ENCODE measurements at places on chromosomes 1 and 21.

GRCh38 chr1:96923753-96924152 lies 202.2 kb downstream of the PTBP2 start:
- no peak for DNase-seq

DNA sequence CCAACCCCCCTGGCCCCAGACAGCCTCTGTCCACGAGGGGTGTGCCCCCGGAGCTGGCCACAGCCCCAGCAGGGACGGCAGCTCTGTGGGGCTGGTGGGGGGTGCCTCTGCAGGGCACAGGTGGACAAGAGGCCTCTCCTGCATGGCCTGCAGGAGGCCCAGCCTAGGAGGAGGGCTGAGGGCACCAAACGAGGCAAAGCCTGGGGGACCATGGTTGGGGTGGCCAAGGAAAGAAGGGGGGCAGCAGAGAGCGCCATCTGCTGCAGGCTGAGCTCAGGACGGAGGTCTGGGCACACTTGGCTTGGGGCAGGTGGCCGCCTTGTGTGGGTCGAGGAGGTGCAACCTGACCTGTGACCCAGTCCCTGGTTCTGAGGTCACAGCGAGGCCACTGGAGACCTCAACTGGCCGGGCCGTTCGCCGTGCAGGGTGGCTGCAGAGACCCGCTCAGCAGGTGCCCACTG lies 27.3 kb downstream of the RRP1 start:
- DNase-seq: no peak

DNA sequence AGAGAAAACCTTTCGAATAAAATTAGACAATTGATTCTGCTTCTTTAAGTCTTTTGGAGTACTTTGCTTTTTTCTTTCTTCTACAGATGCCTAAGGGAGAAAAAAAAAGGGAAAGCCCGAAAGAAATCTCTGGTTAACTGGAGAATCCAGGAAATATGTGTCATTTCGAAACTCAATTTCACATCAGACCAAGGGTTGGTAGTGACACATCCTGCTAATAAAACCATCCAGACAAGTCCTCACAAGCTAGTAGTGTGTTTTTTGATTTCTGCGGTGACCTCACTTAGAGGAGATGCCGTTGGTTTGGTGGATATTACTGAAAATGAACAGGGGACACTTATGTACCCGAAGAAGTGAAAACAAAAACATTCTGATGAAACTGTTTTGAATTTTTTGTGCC lies 726.5 kb upstream of the ADAMTS5 start:
- peak; percentile 24 for DNase-seq

- DNase-seq: peak; percentile 81
Observed at GRCh38 chr1:115469703-115470476, 131.8 kb upstream of the NGF start.

DNA sequence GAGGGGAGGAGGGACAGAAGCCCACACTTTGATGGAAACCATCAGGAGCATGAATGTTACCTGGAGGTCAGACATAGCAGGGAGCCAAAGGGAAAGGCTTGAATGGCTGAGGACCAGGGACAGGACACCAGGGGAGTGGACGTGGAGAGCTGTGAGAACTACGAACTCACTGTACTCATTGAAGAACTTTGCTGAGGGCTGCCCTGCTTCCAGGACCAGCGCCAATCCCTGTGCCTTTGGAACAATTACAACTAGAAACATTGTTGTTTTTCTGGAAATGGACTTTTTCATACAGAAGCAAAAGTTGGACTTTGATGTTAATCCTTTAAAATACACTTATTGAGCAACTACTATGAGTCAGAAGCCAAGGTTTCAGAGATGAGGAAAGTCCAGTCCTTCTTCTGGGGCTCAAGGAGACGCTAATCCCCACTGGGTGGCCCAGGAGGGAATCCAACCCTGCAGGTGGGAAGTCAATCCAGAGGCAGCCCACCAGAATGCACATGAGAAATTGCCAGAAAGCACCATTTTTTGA lies 12.9 kb downstream of the TSPAN2 start:
- peak; percentile 55 for DNase-seq

DNA sequence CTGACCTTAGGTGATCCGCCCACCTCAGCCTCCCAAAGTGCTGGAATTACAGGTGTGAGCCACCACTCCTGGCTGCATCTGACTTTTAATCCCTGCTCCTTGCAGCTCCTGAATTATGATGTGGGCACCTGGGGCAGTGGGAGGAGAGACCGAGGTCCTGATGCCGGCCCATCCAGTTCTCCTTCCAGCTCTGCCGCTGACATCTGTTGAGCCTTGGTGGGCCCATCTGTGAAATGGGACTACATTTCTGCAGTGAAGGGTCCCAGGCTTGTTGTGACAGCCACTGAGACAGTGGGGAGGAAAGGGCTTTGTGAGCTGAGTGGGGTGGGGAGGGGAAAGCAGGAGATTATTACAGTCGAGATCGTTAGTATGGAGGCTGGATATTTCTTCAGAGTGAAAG lies 11.8 kb downstream of the PLA2G2F start:
- DNase-seq: no peak

- peak; percentile 9 for DNase-seq
Observed at GRCh38 chr21:38255571-38256117, 1.1 kb upstream of the KCNJ15 start.

GRCh38 chr1:221868593-221869303 lies 126.9 kb upstream of the DUSP10 start:
- no peak for DNase-seq

DNA sequence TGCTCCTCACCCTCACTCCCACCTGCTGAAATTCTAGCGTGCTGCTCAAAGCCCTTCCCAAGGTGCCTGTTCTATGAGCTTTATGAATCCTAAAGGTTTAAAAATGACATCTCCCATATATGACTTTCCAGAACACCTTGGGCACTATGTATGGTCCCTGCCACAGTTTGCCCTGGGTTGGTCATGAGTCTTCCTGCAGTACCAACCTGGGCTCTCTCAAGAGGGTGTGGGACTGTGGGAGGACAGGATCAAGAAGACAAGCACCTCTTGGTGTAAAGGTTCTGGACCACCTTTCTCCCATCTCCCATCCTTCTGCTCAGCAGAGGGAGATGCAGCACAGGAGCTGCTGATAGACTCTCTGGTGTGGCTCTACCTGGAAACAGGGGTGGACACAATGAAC lies 134.1 kb downstream of the FCRL5 start:
- DNase-seq: no peak

DNA sequence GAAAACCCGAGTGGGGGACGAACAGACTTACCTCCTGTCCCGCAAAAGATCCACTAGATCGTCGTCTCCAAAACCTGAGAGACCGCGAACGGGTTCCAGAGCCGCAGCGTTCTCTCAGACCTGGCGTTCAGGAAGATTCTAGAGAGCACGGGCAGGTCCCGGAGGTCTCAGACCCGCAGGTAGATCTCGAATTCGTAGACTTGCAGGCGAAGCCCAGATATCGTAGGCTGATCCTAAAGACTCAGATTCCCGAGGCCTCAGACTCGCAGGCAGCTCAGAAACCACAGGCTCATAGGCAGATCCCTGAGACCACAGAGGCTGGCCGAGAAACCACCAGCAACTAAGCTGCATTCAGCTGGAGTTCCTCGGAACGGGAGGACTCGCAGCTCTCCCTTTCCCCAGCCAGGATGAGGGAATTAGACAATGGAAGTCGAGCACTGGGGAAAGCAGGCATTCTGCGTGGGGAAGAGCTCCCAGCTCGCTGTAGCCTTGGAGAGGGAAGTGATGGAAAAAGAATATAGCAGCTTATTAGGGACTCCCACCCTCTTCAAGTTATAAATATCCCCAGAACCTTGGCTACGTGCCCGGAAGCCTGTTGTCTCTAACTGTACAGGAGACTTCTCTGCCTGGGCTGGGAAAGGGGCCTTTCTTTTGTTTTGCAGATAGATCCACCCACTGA lies at the start of gene ZNF436:
Gene ZNF436, minus strand, starts transcription at position 502 of the 679 bp plus-strand sequence. CDS start 1,831 bp downstream, outside the sequence.
- DNase-seq: peak; percentile 68

DNA sequence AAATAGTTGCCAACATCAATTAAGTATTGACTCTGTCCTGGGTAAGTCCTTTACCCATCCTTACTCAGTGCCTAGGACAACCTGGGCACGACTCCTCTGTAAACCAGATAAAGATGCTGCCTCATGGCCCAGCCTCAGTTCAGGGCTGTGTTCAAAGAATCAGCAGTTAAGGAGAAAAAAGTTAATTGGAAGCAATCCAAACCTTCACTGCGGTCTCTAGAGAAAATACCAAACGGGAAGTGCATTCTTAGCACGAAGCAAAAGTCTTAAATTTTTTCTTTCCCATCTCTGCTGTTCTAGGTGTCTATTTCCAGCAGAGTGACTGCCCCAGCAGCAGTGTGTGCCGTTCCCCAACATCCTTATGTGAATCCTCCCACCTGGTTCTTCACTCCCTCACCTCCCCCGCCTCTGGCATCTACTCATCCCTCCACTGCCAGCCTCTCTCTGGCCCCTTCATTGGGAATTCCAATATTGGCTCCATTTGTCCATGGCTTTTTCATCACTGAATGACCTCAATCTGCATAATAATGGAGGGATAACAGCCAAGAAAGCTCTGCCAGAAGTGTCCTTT lies 23.2 kb downstream of the KANK4 start:
- DNase-seq: peak; percentile 86

GRCh38 chr1:226181996-226182714 lies 4.4 kb downstream of the ACBD3 start:
- peak; percentile 83 for DNase-seq

- no peak for DNase-seq
Observed at GRCh38 chr1:113990961-113991360, 11.7 kb downstream of the OLFML3 start.

GRCh38 chr1:115677182-115677555 lies 35.4 kb downstream of the VANGL1 start:
- DNase-seq: peak; percentile 12

DNA sequence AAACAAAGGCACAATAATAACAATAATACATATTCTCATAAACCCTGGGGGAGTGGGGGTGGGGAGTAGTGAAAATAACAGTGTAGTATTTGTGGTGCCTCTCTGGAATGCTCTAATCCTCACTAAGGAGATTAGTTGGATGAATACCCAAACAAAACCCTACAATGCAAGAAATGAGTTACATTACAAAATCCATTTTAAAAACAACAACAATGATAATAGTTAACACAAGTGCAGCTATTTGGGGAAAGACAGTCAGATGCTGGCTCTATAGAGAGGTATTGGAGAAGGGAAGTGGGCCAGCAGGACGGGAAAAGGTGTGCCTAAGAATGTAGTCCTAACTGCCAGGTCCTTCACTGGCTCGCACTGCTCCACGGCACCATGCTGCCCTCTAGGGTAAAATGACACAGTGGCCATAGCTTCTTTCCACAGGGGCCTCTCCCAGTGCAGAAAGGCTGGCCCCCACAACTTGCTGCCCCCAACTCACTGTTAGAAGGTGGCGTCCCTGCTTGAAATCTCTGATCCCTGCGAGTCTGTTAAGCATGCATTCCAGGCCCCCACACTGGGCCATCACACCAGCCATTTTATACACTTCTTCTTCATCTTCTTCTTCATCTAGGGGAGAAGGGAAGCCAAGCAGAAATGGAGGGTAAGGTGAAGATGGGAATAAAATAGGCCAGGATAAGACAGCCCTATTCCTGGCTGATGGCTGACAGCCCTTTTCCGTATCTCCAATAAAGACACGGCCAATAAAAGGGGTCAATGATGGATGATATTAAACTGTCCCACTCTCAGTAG lies 113.8 kb downstream of the UBR4 start:
- DNase-seq: no peak
